Activated naive CD4-positive, alpha-beta T cell treated with anti-CD3 and anti-CD28 coated beads for 36 hours (primary cell): ENCODE measurements at places on chromosomes 3 and 15. TPM values are rescaled to one million over a fixed set of nuclear protein-coding genes. Genes with fewer than 3 reads are reported as not detected.

The RAB43 gene
- 73.9 TPM for total RNA-seq

The ANO10 gene
- 9.3 TPM for total RNA-seq

DNA sequence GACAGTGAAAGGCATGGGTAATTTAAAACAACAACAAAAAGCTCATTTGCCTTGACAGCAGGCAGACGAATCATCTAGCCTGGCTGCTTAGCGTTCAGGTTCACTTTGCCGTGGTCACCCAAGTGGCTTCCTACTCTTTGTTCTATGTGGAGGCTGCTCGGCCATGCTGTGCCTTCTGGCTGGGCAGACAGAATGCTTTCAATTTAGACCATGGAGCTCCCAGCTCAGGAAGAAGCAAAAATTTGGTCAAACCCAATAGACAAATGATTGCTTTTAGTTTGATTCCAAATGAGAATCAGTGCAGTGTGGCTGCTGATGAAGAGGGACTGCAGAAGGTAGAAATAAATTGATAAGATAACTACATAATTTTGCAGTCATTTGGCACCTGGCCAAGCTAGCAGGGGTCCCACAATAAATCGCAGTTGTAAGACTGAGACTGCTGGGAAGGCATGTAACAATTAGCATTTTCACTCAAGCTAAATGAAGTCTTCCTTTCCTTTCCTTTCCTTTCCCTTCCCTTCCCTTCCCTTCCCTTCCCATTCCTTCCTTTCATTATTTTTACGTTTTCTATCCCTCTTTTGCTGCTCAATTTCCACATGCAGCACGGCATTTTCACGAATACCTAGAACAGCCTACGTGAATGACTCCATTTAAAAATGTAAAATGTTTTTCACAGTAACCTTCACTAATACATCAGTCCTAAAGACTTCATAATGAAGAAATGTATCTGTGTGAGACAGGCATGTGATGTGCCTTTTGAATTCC is 360.4 kb upstream of the TGFBR2 start:
- DNase-seq, result no peak

DNA sequence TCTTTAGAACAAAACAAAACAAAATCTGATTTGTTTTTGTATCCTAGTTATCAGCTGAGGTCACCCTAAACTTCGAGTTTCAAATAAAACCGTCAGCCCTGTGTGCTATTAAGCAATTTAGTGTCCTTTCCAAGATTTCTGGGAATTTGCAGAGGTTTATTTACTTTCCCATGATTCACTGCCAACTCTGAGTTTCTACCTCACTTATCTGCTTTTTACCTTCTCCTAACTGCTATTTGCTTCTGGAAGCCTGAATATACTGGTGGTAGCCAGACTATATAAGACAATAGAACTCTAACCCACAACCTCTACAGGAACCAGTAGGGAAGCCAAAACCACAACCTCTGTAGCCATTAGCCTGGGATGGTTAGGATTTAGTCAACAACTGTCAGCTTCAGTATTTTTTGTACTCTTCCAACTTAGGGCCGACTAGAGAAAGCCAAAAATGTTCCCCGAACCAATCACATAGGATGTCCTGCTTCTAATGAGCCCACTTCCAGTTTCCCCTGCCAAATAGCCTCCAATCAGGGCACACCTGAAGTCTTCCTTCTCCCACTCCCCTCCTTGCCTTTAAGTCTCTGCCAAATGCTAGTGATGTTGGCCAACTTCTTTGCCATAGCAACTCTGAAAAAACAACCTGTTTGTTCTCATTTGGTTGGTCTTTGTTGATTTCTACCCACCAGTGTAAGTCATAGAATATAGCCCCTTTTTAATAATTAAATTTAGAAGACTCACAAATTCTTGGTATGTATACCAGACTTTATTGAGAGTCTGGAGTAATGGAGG is 273.1 kb downstream of the ULK4 start:
- no peak for DNase-seq

- DNase-seq, result no peak
Measured at GRCh38 chr3:102090721-102091045, 241.4 kb downstream of the NFKBIZ start.

GRCh38 chr3:194310060-194310835 is 40.9 kb downstream of the CPN2 start:
- DNase-seq, result peak; percentile 2

The THRB gene
- total RNA-seq, result not detected
